ENCODE measurements at places on chromosomes 2 and 18. TPM values are rescaled to one million over a fixed set of nuclear protein-coding genes. Genes with fewer than 3 reads are reported as not detected.

The PLA2R1 gene
- 1.1 TPM for total RNA-seq

The MDH1B gene
- total RNA-seq = 5.2 TPM

The MAB21L4 gene
- total RNA-seq = not detected

DNA sequence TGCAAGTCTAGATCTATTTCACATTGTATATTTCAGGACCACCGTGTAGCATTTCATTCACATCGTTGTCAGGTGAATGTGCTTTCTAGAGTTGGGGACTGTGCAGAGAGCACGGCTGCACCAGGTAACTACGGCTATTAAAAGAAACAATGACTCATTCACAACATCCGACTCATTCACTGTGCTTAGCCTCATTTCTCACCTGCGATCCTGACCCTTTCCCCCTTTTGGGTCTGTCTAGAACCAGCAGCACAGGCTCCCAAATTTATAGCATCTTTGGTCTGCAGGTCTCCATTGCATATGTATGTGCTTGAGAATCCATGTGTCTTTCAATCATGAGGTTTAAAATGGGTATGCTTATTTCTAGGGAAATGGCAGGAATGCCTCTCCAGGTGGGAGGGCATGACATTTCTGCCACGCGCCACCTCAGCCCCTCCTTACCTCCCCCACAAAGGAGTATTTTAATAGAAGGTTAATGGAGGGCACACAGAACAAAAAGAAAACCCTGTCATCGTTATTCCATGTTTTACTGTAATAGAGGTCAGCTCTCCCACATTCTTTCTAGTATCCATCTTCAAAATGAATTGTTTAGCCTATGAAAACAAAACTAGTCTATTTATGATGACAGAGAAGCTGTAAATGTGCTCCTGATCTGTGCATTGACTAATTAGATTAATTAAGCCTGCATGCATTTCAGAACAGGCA lies 246.7 kb upstream of the EPHA4 start:
- no peak for DNase-seq

DNA sequence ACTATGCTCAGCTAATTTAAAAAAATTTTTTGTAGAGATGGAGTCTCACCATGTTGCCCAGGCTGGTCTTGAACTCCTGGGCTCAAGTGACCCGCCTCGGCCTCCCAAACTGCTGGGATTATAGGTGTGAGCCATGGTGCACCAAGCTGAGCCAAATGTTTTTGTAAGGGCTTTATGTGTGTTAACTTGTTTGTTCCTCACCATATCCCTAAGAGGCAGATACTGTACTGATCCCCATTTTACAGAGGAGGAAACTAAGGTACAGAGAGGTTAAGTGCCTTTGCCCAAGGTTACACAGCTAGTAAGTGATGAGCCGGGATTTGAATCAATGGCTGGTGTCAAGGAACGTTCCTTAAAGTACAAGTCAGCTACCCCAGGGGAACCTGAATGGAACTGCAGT lies 85.3 kb upstream of the KLF7 start:
- DNase-seq = no peak

DNA sequence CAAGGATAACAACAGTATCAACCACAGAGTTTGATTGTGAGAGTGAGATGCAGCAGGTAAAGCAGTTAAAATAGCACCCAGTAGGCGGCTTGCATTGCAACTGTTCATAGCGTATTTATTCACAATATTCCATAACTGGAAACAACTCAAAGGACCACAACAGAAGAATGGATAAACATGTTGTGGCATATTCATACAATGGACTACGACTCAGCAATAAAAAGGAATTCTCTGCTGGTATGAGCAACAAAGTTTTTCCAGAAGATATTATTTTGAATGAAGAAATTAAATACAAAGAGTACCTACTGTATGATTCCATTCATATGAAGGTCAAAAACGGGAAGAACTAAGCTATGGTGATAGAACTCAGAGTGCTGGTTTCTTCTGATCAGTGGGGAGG lies 25.2 kb downstream of the GPATCH11 start:
- DNase-seq = no peak

All from Caki2 (cell line).